ENCODE measurements at places on chromosomes 12 and 14.

- no peak for DNase-seq
Observed at GRCh38 chr14:85531587-85532373, 1.8 kb downstream of the FLRT2 start.

DNA sequence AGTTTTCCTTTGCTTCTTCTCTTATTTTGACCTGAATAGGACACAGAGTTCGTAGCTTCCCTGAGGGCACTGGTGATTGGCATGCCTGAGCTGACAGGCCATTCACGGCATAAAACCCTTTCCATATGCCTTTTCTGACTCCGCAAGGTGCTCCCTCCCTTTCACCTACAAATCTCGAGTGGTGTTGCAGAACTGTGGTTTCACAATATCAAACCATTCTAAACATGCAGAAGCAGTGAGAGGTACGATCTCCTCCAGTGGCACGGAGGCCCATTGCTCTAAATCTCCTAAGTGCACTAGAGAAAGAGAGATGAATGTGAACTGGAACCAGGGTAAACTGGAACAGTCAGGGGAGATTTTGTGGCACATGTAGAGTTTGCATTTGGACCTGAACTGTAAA is 23.9 kb downstream of the CLSTN3 start:
- no peak for DNase-seq
- H3K27ac ChIP-seq, result no peak overlapping the region
- no peak overlapping the region for H3K4me3 ChIP-seq
- H3K36me3 ChIP-seq, result no peaks in the 10 kb centered on the region

GRCh38 chr14:97074456-97074855 is 277.3 kb downstream of the VRK1 start:
- no peak overlapping the region for H3K4me3 ChIP-seq
- no peak for DNase-seq
- no peaks in the 10 kb centered on the region for H3K4me1 ChIP-seq
- H3K27me3 ChIP-seq, result no peaks in the 10 kb centered on the region
- no peak overlapping the region for H3K27ac ChIP-seq
- H3K36me3 ChIP-seq, result no peaks in the 10 kb centered on the region

GRCh38 chr14:66606826-66607225 is 98.9 kb downstream of the GPHN start:
- H3K4me3 ChIP-seq, result no peak overlapping the region
- H3K4me1 ChIP-seq, result no peaks in the 10 kb centered on the region
- no peaks in the 10 kb centered on the region for H3K27me3 ChIP-seq
- H3K27ac ChIP-seq, result no peak overlapping the region

DNA sequence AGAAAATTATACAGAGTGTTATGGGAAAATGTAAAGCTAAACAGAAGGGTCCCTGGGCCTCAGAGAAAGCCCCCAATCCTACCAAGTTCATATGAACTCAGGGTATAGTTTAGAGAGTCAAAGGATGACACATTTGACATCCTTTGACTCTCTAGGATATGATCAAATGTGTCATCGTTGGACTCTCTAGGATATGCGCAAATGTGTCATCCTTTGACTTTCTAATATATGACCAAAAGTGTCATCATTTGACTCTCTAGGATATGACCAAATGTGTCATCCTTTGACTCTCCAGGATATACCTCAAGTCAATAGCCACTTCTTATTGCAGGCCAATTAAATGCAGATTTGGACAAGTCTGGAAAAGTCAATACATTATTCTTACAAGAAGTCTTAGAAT is 204.8 kb upstream of the IGF1 start:
- no peaks in the 10 kb centered on the region for H3K4me1 ChIP-seq
- no peak for DNase-seq
- no peaks in the 10 kb centered on the region for H3K27me3 ChIP-seq

GRCh38 chr12:80059102-80059501 is 40.2 kb upstream of the OTOGL start:
- no peaks in the 10 kb centered on the region for H3K36me3 ChIP-seq
- H3K27me3 ChIP-seq, result no peaks in the 10 kb centered on the region
- no peak overlapping the region for H3K4me3 ChIP-seq
- H3K27ac ChIP-seq, result no peak overlapping the region

GRCh38 chr12:70982286-70982685 is 61.7 kb upstream of the PTPRR start:
- DNase-seq, result no peak
- no peaks in the 10 kb centered on the region for H3K36me3 ChIP-seq
- H3K4me1 ChIP-seq, result peaks cover 4% of the 10 kb centered on the region
- H3K27me3 ChIP-seq, result no peaks in the 10 kb centered on the region
- no peak overlapping the region for H3K27ac ChIP-seq

- H3K4me3 ChIP-seq, result no peak overlapping the region
- no peak overlapping the region for H3K27ac ChIP-seq
- H3K27me3 ChIP-seq, result no peaks in the 10 kb centered on the region
- peaks cover 2% of the 10 kb centered on the region for H3K36me3 ChIP-seq
Observed at GRCh38 chr12:116766285-116766684, 28.2 kb downstream of the RNFT2 start.

GRCh38 chr14:69483765-69484443 is 624 bp upstream of the PLEKHD1 start:
- H3K27ac ChIP-seq, result no peak overlapping the region
- no peaks in the 10 kb centered on the region for H3K36me3 ChIP-seq
- peak overlapping the region; percentile 68 for H3K4me3 ChIP-seq
- H3K27me3 ChIP-seq, result peaks cover 49% of the 10 kb centered on the region
- H3K4me1 ChIP-seq, result no peaks in the 10 kb centered on the region

DNA sequence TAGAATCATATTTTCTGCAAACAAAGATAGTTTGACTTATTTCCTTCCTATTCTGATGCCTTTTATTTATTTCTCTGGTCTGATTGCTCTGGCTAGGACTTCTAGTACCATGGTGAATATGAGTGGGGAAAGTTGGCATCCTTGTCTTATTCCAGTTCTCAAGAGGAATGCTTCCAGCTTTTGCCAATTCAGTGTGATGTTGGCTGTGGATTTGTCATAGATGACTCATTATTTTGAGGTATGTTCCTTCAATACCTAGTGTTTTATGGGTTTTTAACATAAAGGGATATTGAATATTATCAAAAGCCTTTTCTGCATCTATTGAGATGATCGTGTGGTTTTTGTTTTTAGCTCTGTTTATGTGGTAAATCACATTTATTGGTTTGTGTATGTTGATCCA is 139.4 kb upstream of the CNTN1 start:
- H3K27me3 ChIP-seq, result no peaks in the 10 kb centered on the region
- no peaks in the 10 kb centered on the region for H3K36me3 ChIP-seq
- H3K4me3 ChIP-seq, result no peak overlapping the region
- DNase-seq, result no peak
- no peak overlapping the region for H3K27ac ChIP-seq

GRCh38 chr14:75519826-75520728 is 2.2 kb upstream of the BATF start:
- H3K27me3 ChIP-seq, result no peaks in the 10 kb centered on the region
- no peaks in the 10 kb centered on the region for H3K36me3 ChIP-seq
- H3K4me3 ChIP-seq, result no peak overlapping the region
- no peak overlapping the region for H3K27ac ChIP-seq

DNA sequence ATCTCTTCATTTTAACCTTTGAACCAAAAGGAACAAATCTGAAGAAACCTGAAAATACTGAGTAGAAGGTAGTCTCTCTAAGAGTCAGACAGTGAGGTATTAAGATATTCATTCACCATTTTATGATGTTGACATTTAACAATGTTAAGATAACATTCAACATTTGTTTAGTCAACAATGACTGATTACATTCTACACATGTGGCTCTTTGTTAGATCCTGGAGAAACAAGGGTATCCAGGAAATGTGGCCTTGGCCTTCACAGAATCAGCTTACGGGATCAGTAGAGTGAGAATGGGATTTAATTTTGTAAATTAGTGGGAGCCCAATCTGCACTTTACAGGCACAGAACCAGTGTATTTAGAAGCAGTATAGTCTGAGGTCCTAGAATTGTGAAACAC is 355.5 kb downstream of the KCNH5 start:
- no peaks in the 10 kb centered on the region for H3K4me1 ChIP-seq
- no peak for DNase-seq
- H3K27ac ChIP-seq, result no peak overlapping the region
- no peaks in the 10 kb centered on the region for H3K36me3 ChIP-seq

- H3K36me3 ChIP-seq, result no peaks in the 10 kb centered on the region
- no peaks in the 10 kb centered on the region for H3K27me3 ChIP-seq
- peak within 1 kb of the TSS; percentile 72 for H3K27ac ChIP-seq
- peak; percentile 91 for DNase-seq
- peak within 1 kb of the TSS; percentile 85 for H3K4me3 ChIP-seq
Observed at GRCh38 chr12:122974892-122975789, at the start of gene OGFOD2. TSS of gene OGFOD2 (plus strand) at chr12:122975244. CDS start at chr12:122975252, 8 bp downstream.

GRCh38 chr14:31320922-31321766 is 99.2 kb downstream of the HEATR5A start:
- H3K27ac ChIP-seq, result no peak overlapping the region
- H3K4me3 ChIP-seq, result no peak overlapping the region
- DNase-seq, result no peak
- no peaks in the 10 kb centered on the region for H3K36me3 ChIP-seq
- peaks cover 1% of the 10 kb centered on the region for H3K27me3 ChIP-seq

GRCh38 chr12:3542911-3543310 is 51.9 kb downstream of the PRMT8 start:
- no peaks in the 10 kb centered on the region for H3K4me1 ChIP-seq
- no peaks in the 10 kb centered on the region for H3K36me3 ChIP-seq
- no peak overlapping the region for H3K27ac ChIP-seq
- H3K4me3 ChIP-seq, result no peak overlapping the region
- DNase-seq, result peak; percentile 14
- H3K27me3 ChIP-seq, result no peaks in the 10 kb centered on the region

DNA sequence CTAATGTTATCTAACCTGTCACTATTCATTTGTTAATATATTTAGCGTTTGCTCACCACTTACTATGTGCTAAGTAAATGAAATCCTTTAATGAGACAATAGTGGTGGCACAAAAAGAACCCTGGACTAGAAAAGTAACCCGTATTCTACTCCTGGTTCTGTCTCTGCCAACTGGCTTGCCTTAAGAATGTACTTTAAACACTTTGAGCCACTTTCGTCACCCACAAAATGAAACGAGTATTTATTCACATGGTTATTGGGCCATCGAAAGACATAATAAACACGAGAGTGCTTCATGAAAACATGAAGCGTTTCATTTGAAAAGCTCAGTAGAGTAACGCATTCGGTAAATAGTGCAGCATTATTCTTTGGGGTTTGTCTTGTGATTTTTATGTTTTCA is 254.7 kb downstream of the EGLN3 start:
- no peak overlapping the region for H3K4me3 ChIP-seq
- no peaks in the 10 kb centered on the region for H3K27me3 ChIP-seq
- no peak overlapping the region for H3K27ac ChIP-seq
- no peak for DNase-seq
- no peaks in the 10 kb centered on the region for H3K36me3 ChIP-seq
- H3K4me1 ChIP-seq, result no peaks in the 10 kb centered on the region

- H3K36me3 ChIP-seq, result no peaks in the 10 kb centered on the region
- no peaks in the 10 kb centered on the region for H3K4me1 ChIP-seq
- H3K4me3 ChIP-seq, result no peak overlapping the region
- H3K27ac ChIP-seq, result no peak overlapping the region
Observed at GRCh38 chr12:89501793-89502192, 22.8 kb downstream of the GALNT4 start.

GRCh38 chr12:75805905-75806304 is 225.7 kb downstream of the PHLDA1 start:
- H3K27me3 ChIP-seq, result no peaks in the 10 kb centered on the region
- H3K4me1 ChIP-seq, result peaks cover 6% of the 10 kb centered on the region
- H3K4me3 ChIP-seq, result no peak overlapping the region
- H3K27ac ChIP-seq, result no peak overlapping the region

DNA sequence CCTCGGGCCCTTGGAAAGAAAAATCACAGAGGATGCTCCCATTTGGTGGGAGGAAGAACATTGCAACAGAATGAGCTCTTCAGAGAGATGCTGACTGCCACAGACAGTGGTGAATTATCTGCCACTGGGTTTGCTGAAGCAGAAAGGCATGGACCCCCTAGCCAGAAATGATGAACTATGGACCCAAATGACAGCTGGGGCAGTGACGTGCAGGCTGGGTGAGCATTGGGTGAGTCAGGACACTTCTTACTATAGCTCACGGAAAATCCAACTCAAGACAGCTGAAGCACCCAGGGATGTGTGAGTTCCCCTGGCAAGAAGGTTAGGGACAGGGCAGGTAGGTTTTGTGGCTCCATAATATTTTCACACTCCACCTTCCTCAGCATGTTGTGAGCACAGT is 993.2 kb downstream of the BCL11B start:
- DNase-seq, result no peak
- H3K4me1 ChIP-seq, result no peaks in the 10 kb centered on the region
- no peaks in the 10 kb centered on the region for H3K36me3 ChIP-seq

DNA sequence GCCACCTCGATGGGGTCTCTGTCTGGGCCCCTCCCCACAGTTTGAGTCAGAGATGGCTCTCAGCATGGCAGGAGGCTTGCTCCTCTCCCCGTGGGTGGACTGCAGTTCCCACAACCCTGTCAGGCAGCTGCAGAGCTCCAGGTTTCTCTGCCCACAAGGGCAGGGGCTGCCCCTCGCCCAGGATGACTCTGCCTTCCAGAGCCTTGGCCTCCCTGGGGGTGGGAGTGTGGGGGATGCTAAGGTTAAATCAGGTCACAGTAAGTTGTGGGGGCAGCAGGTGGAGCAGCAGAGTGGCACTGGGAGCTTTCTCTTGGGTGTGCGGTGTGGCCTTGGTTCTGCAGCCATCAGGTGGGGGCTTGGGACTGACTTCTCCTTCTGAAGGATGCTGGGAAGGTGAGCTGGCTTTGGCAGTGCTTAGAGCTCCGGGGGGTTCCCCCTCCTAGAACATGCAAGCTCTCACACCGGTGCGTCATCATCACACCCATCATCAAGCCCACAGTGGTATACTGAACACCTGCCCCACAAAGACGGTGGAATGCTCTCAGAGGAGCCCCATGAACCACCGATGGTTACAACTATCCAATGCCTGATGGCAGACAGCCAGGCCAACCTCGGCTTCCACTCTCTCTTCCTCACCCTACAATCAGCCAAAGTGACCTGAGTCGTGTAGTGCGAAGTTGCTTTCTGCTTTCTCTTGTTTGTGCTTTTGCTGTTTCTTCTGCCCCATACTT is 39.7 kb downstream of the ERH start:
- H3K4me1 ChIP-seq, result no peaks in the 10 kb centered on the region
- no peak overlapping the region for H3K27ac ChIP-seq
- H3K4me3 ChIP-seq, result no peak overlapping the region
- DNase-seq, result no peak
- no peaks in the 10 kb centered on the region for H3K36me3 ChIP-seq

GRCh38 chr12:109074866-109075265 is 18.4 kb downstream of the ALKBH2 start:
- H3K4me3 ChIP-seq, result no peak overlapping the region
- H3K27ac ChIP-seq, result no peak overlapping the region
- no peaks in the 10 kb centered on the region for H3K36me3 ChIP-seq
- H3K27me3 ChIP-seq, result no peaks in the 10 kb centered on the region
